ENCODE measurements at places on chromosomes 4 and X.
A peak's percentile ranks its signal among the peaks of the same experiment; 100 is the strongest.

DNA sequence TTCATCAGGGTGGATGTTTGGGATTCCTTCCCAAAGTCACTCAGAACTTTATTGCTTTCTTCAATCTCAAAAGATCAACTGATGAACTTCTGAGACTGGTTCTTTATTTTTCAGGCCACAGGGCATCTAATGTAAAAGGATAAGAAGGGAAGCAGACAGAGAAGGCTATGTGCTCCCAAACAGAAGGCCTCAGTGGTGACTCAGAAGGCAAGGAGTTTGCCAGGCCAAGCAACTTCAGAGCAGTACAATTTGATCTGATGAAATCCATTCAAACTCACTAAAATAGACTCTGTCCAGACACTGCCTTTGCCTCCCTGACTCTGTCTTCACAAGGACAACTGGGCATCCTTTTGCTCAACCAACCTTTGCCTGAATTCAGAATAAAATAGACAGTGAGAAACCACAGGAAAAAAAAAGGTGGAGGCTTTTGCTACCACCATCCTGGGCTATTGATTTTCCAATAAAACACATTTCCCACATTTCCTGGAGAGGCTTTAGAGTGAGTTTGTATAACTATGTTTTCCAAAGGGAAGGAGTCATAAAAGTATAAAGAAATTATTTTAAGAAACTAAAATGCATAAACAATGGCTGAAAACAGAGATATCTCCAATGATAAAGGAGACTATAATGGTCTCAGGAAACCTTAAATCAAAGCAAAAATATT, 55.2 kb downstream of the ARHGEF6 start:
- DNase-seq: peak; percentile 43

- peak; percentile 52 for DNase-seq
Measured at GRCh38 chr4:159006202-159006601, 96.7 kb upstream of the RAPGEF2 start.

- peak; percentile 70 for DNase-seq
Measured at GRCh38 chr4:159677521-159677920, 574.6 kb downstream of the RAPGEF2 start.

GRCh38 chr4:90840828-90841227, 713.6 kb downstream of the CCSER1 start:
- no peak for DNase-seq

GRCh38 chrX:107742700-107743191, 32.8 kb downstream of the TSC22D3 start:
- no peak for DNase-seq

- DNase-seq: no peak
Measured at GRCh38 chr4:22803512-22803911, 110.8 kb downstream of the GBA3 start.

DNA sequence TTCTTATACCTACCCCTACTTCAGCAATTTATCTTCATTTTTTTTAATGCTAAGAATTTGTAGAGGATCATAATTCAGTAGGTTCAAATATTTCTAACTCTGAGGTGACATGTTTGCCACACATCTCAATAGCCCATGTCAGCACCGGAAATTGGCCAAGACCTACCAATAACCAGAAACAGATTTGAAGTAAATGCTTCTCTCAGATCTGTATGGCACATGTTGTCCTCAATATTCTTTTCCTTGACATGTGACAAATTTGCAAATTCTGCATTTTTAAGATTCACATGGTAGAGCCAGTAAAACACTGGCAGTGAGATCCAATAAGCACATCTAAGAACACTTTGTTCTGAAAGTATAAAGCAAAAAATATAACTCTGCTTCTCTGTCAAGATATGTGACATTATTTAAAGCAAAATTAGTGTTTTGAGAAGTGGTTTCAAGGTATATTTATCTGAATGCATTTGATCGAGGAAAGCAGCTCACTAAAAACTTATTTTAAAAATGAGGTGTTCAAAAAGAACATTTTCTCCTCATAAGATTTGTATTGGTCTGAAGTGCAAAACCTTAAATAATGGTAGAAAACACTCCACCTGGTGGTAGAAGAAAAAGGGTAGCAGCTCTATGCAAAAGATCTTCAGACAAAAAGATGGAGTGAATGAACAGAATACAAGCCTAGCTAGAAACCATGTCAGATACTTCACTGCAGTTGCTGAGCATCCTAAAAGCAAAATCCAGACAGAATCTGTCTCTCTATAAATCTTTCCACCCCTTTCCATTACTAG, 513.8 kb upstream of the FAM241A start:
- DNase-seq: peak; percentile 43

DNA sequence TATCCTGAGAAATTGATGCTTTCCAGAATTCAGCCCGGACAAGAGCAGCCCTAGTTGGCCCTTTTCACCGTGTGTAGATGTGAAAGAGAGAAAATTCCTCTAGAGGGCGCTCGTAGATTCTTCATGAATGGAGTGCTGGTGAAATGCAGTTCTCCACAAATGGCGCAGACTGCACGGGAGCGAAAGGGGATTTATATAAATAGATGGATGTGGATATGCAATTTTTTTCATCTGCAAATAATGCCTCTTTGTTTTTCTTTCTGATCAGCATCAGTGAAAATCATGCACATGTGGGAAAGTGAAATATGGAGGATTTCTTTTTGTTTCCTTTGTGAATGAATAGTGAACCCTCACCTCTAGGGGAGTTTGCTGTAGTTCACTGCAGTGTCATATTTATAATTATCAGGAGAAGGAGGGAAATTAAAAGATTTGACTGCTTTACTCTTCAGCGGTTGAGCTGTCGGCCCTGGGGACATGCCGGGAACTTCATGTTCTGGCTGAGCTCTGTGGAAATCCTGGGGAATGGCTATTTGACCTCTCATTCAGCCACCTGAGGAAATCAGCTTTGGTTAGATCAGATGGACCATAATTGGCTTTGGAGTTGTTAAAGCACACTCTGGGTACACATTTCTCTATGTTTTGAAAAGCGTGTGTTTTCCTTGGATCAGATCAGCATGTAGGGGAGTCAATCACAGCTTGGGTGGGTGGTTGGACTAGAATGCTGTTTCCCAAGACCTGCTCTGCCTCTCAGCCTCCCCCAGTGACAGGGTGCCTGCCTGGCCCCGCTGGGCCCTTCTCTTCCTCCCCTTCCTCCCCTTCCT, 115.0 kb upstream of the SHISA3 start:
- peak; percentile 74 for DNase-seq

DNA sequence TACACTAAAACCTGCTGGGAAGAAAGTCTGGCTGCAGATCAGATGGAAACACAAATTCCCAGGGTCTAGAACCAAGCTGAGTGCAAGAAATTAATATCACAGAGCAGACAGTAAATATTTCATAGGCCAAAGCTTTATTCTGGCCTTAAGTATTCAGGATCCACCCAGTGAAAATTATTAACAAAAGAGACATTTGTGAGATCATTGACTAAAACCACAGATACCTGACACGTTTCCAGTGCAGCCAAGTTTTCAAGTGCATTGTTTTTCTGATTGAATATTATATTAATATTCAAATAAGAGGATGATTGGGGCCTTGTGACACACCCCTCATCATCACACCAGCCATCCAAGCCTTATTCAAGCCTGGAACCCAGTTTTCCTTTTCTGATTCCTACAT, 10.3 kb downstream of the ELOVL6 start:
- no peak for DNase-seq

GRCh38 chr4:180028682-180029081, 2214.5 kb upstream of the TENM3 start:
- peak; percentile 57 for DNase-seq

DNA sequence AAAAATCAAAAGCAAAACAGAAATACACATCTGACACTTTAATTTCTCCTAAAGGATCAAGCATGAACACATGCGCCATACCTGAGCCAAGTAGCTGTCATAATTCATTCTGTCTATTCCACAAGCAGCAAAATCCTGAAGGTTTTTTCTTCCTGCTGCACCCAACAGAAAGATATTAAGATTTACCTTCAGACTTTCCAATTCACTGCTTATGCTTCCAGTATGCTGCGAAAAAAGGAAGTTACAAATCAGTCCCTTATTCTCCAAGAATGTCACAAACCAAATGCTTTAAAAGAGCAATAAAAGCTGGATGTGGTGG, 29.2 kb upstream of the FGFBP2 start:
- DNase-seq: no peak

GRCh38 chr4:117447925-117448324, 362.5 kb upstream of the TRAM1L1 start:
- DNase-seq: no peak

DNA sequence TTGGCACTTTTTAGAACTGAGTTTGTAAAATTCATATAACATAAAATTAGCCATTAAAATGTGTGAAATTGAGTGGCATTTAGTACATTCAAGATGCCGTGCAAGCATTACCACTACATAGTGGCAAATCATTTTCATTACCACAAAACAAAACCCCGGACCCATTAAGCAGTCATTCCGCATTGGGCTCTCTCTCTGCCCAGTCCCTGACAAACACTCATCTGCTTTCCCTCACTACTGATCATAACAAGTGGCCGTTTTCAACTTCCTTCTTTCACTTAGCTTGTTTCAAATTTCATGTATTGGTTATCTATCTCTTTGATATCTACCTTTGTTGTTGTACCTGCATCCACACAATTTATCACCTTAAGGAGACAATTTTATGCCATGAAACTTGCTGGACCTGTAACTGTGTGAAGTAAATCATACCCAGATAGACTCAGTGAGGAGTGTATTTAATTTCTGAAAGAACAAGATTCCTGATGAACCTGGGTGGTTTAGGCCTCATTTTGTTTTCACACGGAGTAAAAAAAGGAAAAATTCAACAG, 202.1 kb downstream of the OR13H1 start:
- DNase-seq: no peak

DNA sequence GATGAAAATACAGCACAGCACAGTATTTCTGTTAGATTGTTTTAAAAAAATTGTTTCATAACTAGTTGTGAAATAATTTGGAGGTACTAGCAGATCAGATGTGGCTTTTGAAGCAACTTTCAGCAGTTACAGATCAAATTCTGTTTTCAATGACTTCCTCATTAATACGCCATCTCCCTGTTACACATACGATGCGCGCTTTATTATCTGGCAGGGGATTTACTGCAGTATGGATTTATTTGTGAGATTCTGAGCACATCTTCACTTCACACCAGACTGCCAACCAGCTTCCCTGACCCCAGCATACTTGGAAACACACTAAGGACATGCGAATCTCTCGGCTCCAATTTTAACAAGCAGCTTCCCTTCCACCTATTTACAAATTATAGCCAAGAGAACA, 235.5 kb upstream of the DIAPH2 start:
- DNase-seq: no peak

DNA sequence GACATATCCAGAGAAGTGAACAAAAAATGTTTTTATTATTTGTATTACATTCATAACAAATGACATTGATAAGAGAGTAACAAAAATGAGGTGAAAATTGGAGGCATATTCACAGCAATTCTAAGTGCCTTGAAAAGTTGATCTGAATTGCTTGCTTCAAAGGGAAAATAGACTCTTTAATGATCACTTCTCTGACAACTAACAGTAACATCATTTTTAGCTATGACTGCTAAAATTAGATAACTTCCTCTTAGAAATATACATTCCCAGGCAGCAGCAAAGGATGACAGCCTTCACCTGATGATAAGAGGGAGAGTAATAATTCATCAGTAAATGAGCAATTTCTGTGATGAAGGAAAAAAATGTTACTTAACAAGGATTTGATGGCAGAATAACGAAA, 472.5 kb downstream of the PCDH10 start:
- DNase-seq: no peak

DNA sequence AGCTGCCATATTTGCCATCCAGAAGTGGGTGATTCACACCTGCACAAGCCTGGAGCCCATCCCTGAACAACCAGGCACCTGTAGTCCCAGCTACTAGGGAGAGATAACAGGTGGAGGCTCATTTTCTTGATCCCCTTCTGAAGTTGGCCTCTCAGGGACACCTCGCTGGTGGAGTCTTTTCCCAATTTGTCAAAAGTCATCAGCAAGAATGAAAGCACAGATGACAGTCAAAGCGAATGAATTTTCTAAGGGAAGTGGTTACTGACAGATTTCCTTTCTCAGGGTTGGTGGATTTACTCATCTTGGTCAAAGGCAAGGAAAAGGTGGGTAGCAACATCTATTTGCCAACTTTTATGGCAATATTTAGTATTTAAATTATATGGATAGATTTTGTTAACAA, 36.5 kb downstream of the FGFBP1 start:
- no peak for DNase-seq

DNA sequence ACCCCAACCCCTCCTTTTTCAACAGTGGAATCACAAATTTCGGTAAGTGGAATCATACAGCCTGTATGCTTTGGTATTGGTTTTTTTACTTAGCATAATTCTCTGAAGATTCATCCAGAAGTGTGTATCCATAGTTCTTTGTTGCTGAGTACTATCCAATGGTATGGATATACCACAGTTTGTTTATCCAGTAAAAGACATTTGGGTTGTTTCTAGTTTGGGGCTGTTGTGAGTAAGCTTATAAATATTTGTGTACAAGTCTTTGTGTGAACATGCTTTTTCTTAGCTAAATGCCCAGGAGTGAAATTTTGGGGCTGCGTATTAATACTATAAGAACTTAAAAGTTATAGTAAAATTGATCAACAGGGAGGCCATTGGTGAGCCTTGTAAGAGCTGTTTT, 57.5 kb upstream of the GC start:
- peak; percentile 19 for DNase-seq

- no peak for DNase-seq
Measured at GRCh38 chrX:154785716-154786115, 19.6 kb downstream of the MPP1 start.

DNA sequence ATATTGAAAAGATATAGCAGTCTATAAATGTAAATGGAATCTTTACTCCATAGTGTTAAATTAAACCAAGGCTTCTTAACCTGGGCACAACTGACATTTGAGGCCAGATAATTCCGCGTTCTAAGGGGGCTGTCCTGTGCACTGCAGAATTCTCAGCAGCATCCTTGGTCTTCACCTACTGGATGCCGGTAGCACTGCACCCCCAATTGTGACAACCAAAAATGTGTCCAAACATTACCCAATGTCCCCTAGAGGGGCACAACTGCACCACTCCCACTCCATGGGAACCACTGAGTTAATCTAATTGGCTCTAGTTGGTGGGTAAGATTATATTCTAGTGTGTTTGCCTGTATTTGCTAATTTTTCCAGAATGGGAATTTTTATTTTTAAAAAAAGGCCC, 16.6 kb downstream of the AP1S2 start:
- DNase-seq: no peak

GRCh38 chrX:71372388-71372787, 6.2 kb downstream of the TAF1 start:
- no peak for DNase-seq

DNA sequence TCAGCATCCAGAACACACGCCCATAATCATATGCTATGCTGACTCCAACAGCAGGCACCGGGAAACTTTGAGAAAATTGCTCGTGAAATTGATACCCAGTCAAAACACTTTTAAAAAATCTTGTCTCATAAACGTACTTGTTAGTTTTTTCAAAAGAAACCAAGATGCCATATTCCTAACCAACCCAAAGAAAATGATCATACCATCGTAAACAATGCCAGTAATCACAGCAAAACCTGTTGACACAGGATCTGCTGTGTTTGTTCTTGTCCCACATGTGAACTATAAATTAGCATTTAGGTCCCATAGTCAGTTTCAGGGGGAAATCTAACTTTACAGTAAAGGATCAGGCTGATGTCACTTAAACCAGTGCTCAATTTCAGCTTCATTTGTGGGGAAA, 23.0 kb downstream of the PRSS12 start:
- DNase-seq: no peak

All from mesenchymal stem cell (in vitro differentiated cells and primary cell).